ENCODE measurements at places on chromosomes 12 and 14. TPM values are rescaled to one million over a fixed set of nuclear protein-coding genes. Genes with fewer than 3 reads are reported as not detected.

The SBNO1 gene
- total RNA-seq = 25.3 TPM

The MLH3 gene
- 20.0 TPM for total RNA-seq

The GRIP1 gene
- 0.81 TPM for total RNA-seq

The MYH7 gene
- 13,582 TPM for total RNA-seq
